ENCODE measurements at places on chromosomes 7 and 10.

- DNase-seq = no peak
Observed at GRCh38 chr7:151798851-151799448, 78.0 kb downstream of the PRKAG2 start.

GRCh38 chr10:3654980-3655379 is 130.0 kb downstream of the KLF6 start:
- no peak for DNase-seq

DNA sequence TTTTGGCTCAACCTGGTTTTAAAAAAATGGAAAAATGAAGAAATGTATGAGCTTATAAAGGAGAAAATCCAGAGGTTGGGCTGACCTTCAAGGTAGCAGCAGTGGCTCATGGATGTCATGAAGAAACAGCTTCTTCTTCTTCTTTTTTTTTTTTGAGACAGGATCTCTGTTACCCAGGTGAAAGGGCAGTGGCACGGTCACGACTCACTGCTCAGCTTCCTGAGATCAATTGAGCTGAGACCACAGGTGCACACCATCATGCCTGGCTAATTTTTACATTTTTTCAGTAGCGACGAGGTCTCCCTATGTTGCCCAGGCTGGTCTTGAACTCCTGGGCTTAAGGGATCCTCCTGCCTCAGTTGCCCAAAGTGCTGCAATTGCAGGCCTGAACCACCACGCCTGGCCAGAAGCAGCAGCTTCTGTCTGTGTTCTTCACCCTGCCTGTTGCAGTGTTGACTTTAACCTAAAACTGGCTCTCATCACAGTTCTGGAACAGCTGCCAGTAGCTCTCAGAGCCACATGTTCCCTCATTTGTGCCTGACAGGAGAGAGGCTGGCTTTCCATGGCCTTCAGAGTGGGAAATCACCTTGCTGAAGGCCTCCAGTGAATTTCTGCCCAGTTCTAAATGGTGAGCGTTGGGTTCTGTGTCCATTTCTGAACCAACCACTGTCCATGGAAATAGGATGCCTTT is 117.7 kb downstream of the PFKFB3 start:
- DNase-seq = no peak

- no peak for DNase-seq
Observed at GRCh38 chr7:139626817-139627216, 103.3 kb downstream of the CLEC2L start.

GRCh38 chr7:2273866-2274265 is 31.8 kb downstream of the NUDT1 start:
- DNase-seq = no peak

GRCh38 chr7:8209353-8209752 is 52.6 kb downstream of the ICA1 start:
- DNase-seq = no peak

- DNase-seq = no peak
Observed at GRCh38 chr7:84393786-84394185, 199.2 kb upstream of the SEMA3A start.

DNA sequence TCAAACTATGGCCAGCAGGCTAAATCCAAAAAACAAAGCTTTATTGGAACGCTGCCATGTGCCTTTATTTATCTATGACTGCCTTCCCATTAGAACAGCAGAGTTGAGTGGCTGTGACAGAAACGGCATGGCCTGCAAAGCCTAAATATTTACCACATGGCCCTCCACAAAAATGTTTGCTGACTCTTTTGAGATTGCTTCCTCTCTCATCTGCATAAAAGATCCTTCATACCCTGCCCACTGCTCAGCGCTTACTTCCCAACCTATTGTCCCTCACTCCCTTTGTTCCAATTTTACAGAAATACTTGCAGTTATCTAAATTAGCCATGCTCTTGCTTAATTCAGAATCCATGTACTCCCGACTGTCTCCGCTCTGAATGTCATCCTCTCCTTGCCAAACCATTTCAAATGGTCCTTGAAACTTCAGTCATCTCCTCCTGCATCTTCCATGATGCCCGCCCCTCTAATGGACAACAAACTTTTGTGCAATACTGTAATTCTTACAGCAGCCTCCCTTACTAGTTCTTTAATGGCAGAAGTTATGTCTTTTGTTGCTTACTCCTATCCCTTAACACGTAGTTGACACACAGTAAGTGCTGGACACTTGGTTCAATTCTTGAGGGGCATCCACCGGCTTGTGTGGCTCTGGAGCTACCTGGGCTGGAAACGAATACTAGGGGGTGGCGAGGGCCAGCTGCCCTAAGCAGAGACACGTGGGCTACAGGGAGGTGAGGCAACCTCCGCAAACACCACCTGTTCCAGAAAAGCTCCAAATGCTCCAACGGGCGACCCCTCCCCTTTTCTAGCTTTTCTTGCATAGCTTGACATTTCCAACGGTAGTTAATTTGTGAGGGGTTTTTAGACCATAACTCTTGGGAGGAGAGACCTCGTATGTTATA is 832 bp downstream of the XRCC2 start:
- DNase-seq = no peak

DNA sequence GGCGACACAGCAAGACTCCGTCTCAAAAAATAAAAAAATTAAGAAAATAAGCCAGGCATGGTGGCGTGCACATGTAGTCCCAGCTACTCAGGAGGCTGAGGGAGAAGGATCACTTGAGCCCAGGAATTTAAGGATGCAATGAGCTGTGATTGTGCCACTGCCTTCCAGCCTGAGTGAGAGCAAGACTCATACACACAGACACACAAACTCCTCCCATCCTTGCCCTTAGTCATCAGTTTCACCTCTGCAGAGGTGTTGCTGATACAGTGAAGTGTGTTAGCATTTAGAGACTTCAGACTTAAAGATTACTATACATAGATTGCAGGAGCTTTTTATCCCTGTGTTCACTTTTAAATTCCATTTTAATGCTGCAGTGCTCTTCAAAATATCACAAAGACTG is 5.5 kb upstream of the H2AZ2 start:
- no peak for DNase-seq

Data from stimulated activated CD4-positive, alpha-beta T cell treated with anti-CD3 and anti-CD28 coated beads, Interleukin-1b, Interleukin-23, amount 100 ng/mL, for 1 hour (primary cell).